ENCODE measurements at places on chromosomes 3 and 15. TPM values are rescaled to one million over a fixed set of nuclear protein-coding genes. Genes with fewer than 3 reads are reported as not detected.

Gene SMCO1
- total RNA-seq, result not detected

Gene ROBO1
- 47.8 TPM for total RNA-seq

Gene KLF15
- 9.5 TPM for total RNA-seq

Gene RAD51
- total RNA-seq, result 4.2 TPM

Gene ZPLD1
- total RNA-seq, result not detected

Gene ACSBG1
- not detected for total RNA-seq

Gene TRIM69
- 15.9 TPM for total RNA-seq

Gene CLDN11
- 386 TPM for total RNA-seq

Gene OR5K2
- not detected for total RNA-seq

Gene RGMA
- 5.3 TPM for total RNA-seq

Gene CACNA1D
- 0.26 TPM for total RNA-seq

Gene CCR1
- not detected for total RNA-seq

Gene CPNE9
- not detected for total RNA-seq

Gene CNTN4
- 2.3 TPM for total RNA-seq

Gene MYL3
- total RNA-seq, result not detected

Gene AADACL2
- total RNA-seq, result not detected

Gene LRRC49
- 23.9 TPM for total RNA-seq

Gene PROS1
- 12.5 TPM for total RNA-seq

Gene CPA3
- total RNA-seq, result not detected

Gene ROBO2
- total RNA-seq, result 9.6 TPM

Measured in epithelial cell of alveolus of lung (primary cell).